ENCODE measurements at places on chromosomes 4 and X.

- no peak for DNase-seq
These were observed 56.4 kb upstream of the HHIP start for GRCh38 chr4:144589512-144589911.

DNA sequence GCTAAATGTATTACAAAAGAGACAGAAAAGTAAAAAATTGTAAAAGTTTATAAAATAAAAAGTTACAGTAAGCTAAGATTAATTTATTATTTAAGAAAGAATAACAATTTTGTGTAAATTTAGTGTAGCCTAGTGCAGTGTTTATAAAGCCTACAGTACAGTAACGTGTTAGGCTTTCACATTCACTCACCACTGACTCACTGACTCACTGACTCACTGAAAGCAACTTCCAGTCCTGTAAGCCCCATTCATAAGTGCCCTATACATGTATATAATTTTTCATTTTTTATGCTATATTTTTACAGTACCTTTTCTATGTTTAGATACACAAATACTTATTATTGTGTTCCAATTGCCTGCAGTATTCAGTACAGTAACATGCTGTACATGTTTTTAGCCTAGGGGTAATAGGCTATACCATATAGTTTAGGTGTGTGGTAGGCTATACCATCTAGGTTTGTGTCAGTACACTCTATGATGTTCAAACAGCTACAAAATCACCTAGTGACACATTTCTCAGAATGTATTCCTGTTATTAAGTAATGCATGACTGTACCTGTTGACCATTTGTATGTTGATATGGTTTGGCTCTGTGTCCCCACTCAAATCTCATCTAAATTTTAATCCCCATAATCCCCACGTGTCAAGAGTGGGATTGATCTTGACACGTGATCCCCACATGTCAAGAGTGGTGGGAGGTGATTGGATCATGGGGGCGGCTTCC, 57.9 kb downstream of the CFAP299 start:
- DNase-seq: peak; percentile 59

GRCh38 chrX:69424910-69425309, 79.2 kb upstream of the NALF2 start:
- no peak for DNase-seq

- DNase-seq: no peak
These were observed 44.3 kb downstream of the BMPR1B start for GRCh38 chr4:94802091-94802490.

- no peak for DNase-seq
These were observed 274.7 kb upstream of the AGTR2 start for GRCh38 chrX:115895678-115896329.

- DNase-seq: no peak
These were observed 450.6 kb upstream of the RASGEF1B start for GRCh38 chr4:81922313-81922712.

- no peak for DNase-seq
These were observed 22.4 kb upstream of the STIM2 start for GRCh38 chr4:26837993-26838842.

DNA sequence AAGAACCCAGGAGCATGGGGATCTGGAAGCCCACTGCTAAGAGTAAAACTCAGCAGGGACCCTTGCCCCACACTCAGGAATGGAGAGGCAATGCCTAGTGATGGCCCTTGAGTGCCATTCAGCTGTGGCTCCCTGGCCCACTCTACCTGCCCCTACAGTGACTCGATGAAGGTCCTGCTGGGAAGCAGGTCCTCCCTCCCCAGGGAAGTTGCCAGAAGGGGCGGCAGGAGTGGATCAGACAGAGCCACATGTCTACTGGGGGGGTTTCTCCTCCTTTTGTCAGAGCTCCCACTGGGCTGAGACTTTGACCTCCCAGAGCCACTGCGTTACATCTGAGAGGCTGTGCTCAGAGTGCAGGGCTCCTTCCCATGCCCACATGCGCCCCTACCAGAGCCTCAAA, 1.2 kb downstream of the SLC10A3 start:
- DNase-seq: no peak

- DNase-seq: no peak
These were observed 7.3 kb upstream of the SH3BP2 start for GRCh38 chr4:2785613-2786012.

- DNase-seq: no peak
These were observed 24.8 kb downstream of the L1CAM start for GRCh38 chrX:153861151-153861550.

- peak; percentile 5 for DNase-seq
These were observed 1301.9 kb downstream of the PCDH7 start for GRCh38 chr4:32022071-32022470.

DNA sequence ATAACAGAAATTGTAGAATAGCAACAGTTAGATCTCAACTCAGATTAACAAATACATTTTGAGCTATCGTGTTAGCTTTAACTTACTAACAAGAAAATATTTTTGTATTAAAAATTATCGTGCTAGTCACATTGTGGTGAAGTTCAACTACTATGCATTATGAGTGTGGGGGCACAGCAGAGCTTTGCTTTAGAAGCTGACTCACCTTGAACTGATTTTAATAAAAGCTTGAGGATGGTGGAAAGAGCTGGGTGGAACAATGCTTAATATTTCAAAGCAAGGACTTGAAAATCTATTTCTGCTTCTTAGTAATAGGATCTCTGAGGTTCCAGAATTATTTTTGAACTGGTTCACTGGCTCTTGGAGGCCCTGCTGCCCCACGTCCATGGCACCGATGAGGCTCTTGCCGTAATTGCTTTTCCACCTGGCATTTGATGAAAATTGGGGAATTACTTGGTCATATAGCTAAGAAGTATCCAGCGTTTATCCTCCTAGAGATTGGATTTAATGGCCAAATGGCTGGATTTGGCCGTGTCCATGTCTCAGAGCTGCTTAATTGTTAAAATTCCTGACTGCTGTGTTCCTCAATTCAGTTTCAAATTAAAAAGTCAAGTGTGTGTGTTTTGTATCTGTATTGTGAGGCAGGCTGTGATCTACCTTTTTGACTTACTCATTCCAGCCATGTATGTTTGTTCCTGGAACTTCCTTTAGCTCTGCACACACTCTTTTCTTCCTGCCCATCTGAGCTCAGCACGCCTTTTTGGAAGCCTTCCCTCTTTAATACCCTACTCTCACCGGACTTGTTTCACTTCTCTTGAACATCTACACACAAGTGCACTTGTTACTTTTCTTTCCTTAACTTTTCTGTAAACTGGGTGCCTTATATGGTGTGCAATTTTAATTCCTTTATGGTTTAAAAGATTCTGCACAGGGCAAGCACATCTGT, 66.6 kb upstream of the LIMCH1 start:
- DNase-seq: no peak

- DNase-seq: peak; percentile 75
These were observed 36.5 kb downstream of the TXLNG start for GRCh38 chrX:16822723-16823122.

DNA sequence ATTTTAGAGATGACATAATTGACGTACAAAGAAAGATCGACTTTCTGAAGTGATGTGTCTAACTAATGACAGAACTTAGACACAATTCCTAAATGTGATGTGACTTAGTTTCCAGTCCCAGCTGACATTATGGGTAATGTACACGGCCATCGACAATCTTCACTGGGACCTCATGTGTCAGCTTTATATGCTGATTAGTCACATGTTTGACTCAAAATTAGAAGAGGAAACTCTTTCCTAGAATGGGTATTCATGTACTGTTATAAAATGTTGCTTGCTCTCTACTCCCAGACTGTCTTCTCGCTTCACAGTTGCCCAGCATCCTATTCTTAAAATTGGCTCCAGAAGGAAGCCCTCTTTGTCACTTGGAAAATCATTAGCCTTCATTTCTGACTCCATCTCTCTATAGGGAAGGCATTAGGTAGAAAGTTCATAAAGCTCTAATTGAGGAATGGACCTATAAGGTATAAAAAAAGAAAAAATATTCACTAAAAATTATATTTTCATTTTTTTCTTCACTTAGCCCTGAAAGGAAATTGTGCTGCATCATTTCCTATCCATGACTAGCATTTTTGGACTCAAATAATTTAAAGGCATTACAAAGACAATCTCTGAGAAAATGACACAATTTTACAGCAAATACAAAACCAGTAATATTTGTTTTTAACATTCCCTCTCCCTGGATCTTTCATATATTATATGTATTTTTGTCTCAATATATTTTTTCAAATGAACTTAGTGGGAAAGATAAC, 554.6 kb downstream of the INPP4B start:
- DNase-seq: no peak

GRCh38 chrX:136780241-136780640, 491 bp downstream of the ARHGEF6 start:
- DNase-seq: no peak

GRCh38 chr4:15020502-15021286, 18.4 kb downstream of the CPEB2 start:
- DNase-seq: no peak
